Thoracic aorta (tissue), 2 donors: ENCODE measurements at places on chromosomes 12 and 14. TPM values are rescaled to one million over a fixed set of nuclear protein-coding genes. Genes with fewer than 3 reads are reported as not detected.

DNA sequence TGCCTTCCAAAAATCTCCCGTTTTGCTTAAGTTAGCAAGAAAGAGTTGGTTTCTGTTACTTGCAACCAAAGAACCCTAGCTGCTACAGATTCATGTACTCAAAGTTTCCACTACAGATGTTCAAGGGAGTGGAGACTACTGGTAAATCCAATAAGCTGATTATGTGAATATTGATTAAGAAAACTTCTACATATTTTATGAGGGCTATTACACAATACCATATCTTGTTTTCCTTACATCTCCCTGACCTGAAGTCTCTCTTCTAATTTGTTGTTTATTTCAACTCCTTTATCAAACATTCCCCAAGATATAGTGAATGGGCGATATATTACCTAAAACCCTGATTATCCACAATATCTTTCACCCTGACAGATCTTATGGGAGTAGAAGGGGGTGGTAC is 164.4 kb upstream of the PLXNC1 start:
- no peak for DNase-seq

DNA sequence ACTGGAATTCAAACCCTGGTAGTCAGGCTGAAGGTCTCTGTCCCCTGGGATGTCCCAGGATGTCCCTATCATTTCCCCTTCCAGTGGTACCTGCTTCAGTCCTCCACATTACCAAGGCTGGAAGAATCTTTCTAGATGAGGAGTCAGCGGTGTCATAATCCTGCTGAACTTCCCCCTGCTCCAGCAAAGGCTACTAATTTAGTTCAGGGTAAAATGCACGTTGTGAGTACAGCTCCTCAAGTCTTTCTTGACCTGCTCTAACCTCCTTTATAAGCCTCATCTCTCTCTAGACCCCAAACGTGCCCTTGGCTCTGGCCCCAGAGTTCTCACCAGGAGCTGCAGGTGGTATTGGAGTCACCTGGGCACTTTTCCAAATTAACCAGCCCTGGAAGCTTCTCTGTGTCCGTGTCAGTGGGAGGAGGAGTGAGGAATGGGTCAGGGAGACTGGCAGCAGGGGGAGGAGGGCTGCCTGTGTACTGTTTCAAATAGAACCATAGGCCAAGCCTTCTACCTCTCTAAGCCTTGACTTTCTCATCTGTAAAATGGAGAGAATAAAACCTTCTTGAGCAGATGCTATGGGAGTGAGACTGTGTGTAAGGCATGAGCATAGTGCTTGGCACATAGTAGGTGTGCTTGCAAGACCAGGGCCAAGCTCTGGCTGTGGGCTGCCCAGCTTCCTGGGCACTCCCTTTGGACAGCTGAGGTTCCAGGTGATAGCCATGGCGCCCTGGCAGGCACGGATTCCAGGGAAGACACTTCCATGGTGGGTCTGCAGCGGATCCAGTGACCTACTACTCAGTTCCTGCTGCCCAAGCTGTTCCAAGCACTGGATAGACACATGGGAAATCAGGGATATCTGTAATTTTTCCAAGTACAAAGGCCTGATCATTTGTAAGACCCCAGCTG is 24.5 kb downstream of the ASB2 start:
- DNase-seq, result no peak

GRCh38 chr14:72416892-72417291 is 477.0 kb downstream of the DPF3 start:
- DNase-seq, result no peak

DNA sequence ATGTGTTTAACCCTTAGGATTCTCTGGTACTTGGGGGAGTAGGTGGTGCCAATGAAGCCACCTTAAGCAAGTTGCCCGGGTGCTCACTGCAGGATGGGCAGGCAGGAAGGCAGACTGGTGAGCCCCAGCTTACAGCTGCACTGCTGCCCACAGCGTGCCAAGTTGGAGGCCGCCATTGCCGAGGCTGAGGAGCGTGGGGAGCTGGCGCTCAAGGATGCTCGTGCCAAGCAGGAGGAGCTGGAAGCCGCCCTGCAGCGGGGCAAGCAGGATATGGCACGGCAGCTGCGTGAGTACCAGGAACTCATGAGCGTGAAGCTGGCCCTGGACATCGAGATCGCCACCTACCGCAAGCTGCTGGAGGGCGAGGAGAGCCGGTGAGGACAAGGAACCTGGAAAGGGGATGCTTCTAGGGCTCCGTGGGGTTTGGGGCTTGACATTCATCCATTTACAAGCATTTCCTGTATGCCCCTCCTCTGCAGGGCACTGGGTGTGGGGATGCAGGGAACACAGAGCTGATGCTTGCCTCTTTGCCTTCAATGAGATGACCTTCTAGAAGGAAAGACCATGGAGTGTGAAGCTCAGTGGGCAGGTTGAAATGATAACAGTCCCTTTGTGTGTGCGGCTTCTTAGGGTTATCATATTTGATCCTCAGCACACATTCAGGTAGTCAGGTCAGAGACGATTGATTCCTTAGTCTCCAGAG is 12.4 kb downstream of the KRT7 start:
- DNase-seq, result no peak

DNA sequence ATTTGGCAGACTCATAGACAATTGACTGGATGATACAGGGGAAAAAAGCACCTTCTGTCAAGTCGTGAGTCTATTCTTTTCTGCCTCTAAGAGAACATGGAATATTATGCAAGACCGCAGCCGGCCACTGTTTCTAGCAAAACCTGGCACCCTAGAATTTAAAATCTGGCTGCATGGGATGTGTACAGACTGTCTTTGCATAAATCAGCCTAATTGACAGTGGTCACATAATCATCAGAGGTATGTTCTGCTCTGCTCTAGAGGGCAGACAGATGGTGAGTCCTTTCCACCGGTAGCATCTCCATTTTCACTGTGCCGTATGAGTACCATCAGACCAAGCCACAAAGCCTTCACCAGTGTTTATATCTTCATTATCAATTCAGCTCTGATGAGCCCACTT is 80.6 kb downstream of the KCNK10 start:
- DNase-seq, result no peak

DNA sequence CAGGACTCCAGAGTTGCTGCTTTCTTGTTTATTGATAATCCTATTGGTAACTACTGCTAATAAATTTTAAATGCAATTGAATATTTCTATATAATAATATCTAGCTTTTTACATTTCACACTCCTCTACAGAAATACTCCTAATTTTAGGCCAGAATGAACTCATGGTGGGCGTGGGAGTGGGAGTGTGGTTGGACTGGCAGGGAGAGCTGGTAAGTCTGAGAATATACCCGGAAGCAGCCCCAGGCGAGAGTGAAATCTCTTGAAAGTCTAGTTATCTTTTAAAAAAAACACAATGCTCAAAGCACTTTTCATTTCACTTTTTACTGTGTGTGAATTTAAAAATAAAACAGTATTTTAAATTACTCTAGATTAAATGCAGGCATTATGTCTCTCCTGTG is 4.7 kb downstream of the TMEM263 start:
- DNase-seq, result no peak

- DNase-seq, result no peak
Measured at GRCh38 chr12:81147292-81147919, 69.5 kb downstream of the ACSS3 start.

GRCh38 chr12:116492703-116493324 is 66.4 kb upstream of the MAP1LC3B2 start:
- DNase-seq, result no peak

DNA sequence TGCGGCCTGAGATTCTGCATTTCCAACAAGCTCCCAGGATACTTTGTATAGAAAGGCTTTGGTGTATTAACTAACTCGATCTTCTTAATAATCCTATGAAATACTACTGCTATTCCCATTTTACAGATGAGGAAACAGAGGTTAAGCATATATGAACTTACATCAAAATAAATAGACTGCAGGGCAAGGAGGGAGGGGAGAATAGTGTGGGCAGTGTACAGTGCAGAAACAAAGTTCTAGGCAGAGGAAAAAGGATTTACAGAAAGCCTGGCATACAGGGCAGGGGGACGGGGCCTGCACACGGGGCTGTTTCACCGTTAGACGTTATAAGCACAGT is 19.0 kb downstream of the NINJ2 start:
- DNase-seq, result no peak

DNA sequence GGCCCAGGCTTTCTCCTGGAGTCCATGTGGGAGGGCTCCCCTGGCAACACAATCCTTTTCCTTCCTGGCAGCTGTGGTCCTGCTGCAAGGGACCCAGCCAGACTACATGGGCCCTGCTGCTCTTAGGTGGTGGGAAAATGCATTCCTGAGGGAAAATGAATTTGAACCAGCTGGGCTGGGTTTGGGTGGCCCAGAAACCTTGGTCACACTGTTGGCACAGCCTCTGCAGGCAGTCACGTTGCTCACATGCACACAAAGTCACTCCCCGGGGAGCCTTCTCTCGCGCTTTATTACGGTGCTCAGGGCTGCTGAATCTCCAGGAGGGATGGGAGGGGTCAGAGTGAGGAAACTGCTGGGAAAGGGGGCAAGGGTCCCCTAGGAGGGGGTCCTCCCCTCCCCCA is 17.2 kb downstream of the PLEKHG3 start:
- peak; percentile 64 for DNase-seq

GRCh38 chr12:46628176-46628575 is 197.6 kb downstream of the SLC38A4 start:
- no peak for DNase-seq

- no peak for DNase-seq
Measured at GRCh38 chr12:75742961-75743360, 231.6 kb upstream of the KRR1 start.

- no peak for DNase-seq
Measured at GRCh38 chr14:29584992-29585391, 342.7 kb downstream of the PRKD1 start.

DNA sequence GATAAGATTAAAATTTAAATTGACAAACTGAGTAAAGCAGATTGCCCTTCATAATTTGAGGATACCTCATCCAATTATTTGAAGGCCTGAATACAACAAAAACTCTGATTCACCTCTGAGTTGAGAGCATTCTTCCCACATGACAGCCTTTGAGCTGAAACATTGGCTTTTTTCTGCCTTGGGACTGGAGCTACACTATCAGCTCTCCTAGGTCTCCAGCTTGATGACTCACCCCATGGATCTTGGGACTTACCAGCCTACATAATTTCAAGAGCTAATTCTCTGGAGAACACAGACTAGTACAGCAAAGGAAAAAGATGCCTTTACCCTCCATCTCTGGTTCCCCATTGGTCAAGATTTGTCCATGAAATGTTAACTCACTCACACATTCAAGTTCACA is 555.1 kb downstream of the FOXG1 start:
- no peak for DNase-seq

DNA sequence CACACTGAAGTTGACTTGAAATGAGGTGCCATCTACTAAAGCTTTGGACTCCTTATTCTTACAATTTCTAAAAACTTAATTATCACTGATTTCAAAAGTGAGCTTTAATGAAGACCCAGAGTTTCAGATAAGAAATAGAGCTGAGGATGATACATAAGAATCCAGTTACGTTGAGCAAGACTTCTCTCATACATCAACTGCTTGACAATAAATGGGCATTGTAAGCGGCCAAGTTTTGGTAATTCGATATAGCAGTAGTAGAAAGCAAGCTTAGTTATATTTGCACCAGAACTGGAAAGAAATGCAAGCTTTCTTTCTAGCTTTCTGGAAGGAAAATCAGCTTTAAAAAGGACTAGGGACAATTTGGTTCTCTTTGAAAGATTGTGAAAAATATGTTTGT is 1359.6 kb downstream of the FSCB start:
- no peak for DNase-seq

- DNase-seq, result no peak
Measured at GRCh38 chr14:27270716-27271115, 672.9 kb upstream of the NOVA1 start.

- DNase-seq, result no peak
Measured at GRCh38 chr12:76628745-76629144, 69.2 kb upstream of the OSBPL8 start.

DNA sequence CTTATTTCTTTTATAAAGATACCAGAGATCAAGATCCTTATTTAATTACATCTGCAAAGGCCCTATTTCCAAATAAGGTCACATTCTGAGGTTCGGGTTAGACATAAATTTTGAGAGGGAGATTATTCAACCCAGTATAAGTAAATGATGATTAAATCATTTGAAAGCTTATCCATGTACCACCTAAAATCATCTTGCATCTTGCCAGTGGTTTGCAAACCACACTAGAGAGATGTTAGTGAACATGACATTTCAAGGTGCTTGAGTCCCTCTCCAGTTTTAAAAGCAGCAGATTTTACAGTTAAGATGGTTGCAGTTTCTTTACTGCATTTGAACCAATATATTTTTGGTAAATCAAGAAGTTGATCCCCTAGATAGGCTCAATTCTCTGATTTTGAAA is 49.9 kb upstream of the TMPO start:
- DNase-seq, result no peak

- DNase-seq, result no peak
Measured at GRCh38 chr14:95286645-95287044, 33.1 kb downstream of the CLMN start.

- no peak for DNase-seq
Measured at GRCh38 chr12:65407388-65408149, 129.1 kb downstream of the MSRB3 start.

PRH2 gene
- not detected for total RNA-seq

TMEM63C gene
- not detected for total RNA-seq

RPS26 gene
- total RNA-seq, result 1,114 TPM

GUCY2C gene
- not detected for total RNA-seq

CLEC14A gene
- total RNA-seq, result 31.4 TPM

VRK1 gene
- total RNA-seq, result 3.0 TPM

RNASE7 gene
- not detected for total RNA-seq

ALX1 gene
- not detected for total RNA-seq
